IPS-NIHi11 (cell line): ENCODE measurements at places on chromosomes 2 and 18.

- DNase-seq: no peak
These were observed 67.3 kb downstream of the GLI2 start for GRCh38 chr2:120802867-120803484.

DNA sequence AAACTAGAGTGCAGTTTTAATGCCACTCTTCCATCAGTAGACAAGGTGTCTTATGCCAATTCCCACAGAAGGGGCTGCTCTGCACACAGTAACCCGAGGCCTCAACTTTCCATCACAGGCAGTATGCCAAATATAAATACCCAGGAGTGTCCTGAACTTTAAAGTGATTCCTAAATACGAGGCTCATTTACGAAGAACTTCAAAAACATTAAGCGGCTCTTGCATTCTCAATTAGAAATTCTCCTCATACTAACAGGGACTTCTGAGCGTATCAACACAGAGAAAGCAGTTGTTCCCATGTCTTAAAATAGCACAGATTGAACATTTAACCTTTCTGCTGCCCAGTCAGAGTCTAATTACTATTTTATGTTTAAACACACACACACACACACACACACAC is 638.6 kb downstream of the ERBB4 start:
- no peak for DNase-seq

GRCh38 chr2:55451699-55452098 is 32.0 kb upstream of the CCDC88A start:
- DNase-seq: no peak

DNA sequence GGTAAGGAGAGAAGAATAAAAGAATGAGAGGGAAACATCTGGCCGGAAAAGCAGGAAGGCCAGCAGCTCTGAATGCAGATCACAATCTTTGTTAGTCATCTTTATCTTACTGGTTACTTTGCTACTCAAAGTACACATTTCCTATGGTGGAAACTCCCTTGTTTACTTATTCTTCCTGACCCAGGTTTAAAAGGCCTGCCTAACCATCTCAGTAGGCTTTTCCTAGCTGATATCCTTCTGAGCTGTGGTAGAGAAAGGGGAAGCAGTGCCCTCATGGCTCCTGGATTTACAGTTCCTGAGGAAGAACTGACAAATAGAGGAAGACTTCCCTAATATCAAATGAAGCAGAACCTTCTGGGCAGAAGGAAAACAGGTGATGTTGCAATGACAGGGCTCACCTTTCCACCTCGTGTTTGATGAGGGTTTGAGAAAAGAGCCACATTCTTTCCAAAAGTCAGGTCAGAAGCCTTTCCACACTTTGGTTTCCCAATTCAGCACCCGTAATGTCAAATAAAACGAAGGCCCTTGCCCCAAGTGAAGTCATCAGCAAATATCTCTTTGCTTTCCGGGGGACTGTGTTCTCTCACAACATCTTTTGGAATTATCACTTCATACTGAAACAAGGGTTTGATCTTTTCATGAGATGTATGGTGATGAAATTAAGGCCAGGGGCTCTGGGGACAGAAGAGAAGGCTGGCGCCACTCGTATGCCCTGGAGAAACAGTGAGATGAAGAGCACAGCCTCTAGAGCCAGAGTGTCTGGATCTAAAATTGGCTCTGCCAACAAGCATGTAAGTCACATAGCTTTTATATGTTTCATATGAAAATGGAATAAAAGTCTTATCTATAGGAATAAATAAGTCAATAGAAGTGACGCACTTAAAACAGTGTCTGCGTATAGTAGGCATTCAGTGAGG is 26.7 kb upstream of the APOB start:
- DNase-seq: no peak

DNA sequence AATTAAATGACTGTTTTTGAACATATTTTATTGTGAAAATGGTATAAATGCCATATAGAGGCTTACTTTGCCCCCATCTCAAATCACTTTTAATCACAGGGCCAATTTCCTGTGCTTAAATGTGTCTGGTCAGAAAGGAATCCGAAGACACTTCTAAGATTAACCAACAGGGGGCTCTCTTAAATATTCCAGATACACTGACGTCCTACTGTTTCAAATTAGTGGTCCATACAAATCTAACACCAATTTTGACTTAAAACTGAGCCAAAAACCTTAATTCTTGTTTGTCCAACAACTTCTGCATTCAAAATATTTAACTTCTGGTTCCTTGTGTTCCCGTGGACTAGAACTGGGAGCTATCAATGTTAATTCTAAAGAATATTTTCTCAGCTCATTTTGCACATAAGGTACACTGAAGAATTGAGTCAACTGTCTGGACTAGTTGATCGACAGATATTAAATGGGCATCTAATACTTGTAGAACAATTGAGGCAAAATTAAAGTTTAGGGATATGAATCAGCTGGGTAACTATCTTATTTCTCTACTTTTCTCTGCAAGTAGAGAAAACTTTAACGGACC is 557.5 kb downstream of the ARHGAP15 start:
- DNase-seq: peak; percentile 39

- DNase-seq: no peak
These were observed 104.2 kb upstream of the LYPD1 start for GRCh38 chr2:132774189-132774588.

GRCh38 chr2:75432761-75433361 is 127.9 kb downstream of the EVA1A start:
- DNase-seq: no peak

- peak; percentile 54 for DNase-seq
These were observed 11.4 kb downstream of the OSGEPL1 start for GRCh38 chr2:189751080-189751658.

- DNase-seq: no peak
These were observed 364.5 kb downstream of the PARD3B start for GRCh38 chr2:204909791-204910190.

GRCh38 chr2:95234286-95234785 is 27.0 kb downstream of the ZNF892 start:
- no peak for DNase-seq

- no peak for DNase-seq
These were observed 1995.2 kb upstream of the PIK3C3 start for GRCh38 chr18:39959839-39960238.

GRCh38 chr2:44347526-44347925 is 13.8 kb downstream of the PREPL start:
- no peak for DNase-seq

- no peak for DNase-seq
These were observed 1.7 kb downstream of the EMILIN1 start for GRCh38 chr2:27080140-27080469.

- DNase-seq: no peak
These were observed 386.6 kb downstream of the NRXN1 start for GRCh38 chr2:50645346-50645745.

DNA sequence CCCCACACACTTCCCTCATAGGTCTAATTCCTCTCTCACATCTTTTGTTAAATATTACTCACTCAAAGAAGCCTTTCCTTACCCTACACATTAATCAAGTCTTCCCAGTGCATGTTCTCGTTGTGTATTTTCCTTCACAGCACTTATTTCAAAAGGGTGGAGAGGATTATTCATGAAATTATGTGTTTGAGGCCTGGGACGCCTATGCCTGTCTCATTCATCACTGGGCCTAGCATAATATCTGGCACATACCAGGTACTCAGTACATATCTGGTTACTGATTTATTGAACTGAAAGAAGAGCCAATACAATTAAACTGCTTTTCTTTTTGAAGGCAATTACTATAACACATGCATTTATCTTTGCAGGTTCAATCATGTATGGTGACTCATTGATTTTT is 15.1 kb upstream of the MALL start:
- DNase-seq: no peak

GRCh38 chr2:202317080-202317857 is 51.7 kb downstream of the NOP58 start:
- DNase-seq: peak; percentile 42

- DNase-seq: no peak
These were observed 84.5 kb downstream of the AOX1 start for GRCh38 chr2:200670313-200670712.

GRCh38 chr2:100742277-100743254 is 77.4 kb upstream of the NPAS2 start:
- no peak for DNase-seq

- no peak for DNase-seq
These were observed 681.0 kb upstream of the LRRTM4 start for GRCh38 chr2:78202986-78203670.

- no peak for DNase-seq
These were observed 80.3 kb downstream of the FMNL2 start for GRCh38 chr2:152415231-152415642.

- DNase-seq: no peak
These were observed 150.2 kb upstream of the EPAS1 start for GRCh38 chr2:46146866-46147502.

DNA sequence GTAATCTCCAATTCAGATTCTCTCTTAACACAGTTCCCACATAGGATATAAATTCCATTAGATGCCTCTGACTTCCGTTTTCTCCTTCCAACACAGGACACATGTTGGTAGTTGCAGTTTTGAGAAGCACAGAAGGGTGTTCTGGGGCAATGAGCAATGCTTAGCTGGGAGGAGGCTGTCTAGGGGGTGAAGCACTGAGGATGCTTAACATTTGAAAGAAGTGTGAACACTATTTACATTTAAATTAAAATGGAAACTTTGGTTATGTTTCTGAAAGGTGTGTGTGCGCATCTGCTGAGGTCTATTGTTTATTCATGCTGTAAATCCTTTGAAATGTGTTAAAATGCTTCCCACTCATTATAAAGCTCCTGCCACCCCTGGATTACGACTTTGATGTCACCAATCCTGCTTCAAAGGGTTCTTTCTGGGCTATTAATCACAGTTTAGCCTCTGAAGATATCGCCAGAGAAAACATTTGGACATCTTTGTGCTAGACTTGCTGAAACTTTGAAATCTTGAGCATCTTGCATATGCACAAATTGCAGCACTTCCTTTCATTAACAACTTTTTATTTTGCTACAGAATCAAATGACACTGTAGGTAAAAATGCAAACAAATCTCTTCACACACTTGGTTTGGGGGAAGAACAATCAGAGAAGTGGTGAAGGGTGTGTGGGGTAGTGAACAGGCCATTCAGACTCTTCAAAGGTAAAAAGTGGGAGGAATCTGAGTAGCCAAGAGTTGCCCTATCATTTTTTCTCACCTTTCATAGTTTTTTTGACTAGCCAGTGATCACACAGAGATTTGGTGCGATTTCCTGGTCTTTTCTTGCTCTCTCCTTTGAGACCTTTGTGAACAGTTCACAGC is 258.4 kb downstream of the MYO3B start:
- peak; percentile 23 for DNase-seq

DNA sequence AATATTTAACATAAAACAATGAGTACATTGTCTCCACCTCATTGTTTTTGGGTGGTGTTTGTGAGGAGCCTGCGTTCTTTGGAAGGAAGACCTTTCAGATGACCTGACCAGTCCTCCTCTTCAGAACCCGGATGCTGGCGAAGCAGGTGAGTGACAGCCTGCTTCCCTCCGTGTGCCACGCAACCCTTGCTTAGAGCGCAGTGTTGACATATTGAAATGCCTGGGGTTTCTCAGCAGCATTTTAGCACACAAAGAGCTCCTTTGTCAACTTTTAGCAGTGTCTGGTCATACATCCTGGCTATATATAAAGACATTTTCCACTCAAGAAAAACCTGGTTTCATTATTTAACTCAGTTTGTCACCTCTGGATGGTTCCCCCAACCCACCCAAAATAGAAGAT is 335.7 kb upstream of the POU3F3 start:
- DNase-seq: no peak

DNA sequence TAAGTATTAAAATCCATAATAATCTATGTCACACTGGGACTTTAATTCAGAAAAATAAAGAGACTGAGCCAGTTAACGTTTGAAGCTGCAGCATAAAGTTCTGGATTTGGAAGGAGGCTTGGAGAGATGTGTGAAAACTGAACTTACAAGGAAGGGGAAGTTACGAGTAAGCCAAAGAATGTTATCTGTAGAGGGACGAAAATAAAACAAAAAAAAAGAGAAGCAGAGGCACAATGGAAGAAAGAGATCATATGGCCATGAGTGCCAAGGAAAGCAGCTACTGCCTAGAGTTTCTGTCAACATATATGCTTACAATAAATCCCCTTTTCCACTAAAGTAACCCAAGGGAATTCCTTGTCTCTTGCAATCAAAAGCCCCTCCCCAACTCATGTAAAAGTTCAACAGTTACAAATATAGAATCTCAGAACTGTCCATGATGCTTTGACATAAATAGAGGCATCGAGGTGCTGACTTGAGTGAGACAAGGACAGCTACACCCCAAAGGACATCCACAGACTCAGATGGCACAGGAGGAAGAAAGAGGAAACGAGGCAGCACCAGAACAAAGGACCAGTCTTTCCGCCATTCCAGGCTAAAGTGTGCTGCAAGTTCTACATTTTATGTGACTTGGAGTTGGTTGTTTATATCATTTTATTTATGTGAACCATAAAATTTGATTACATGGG is 16.1 kb upstream of the ARL5A start:
- DNase-seq: no peak

DNA sequence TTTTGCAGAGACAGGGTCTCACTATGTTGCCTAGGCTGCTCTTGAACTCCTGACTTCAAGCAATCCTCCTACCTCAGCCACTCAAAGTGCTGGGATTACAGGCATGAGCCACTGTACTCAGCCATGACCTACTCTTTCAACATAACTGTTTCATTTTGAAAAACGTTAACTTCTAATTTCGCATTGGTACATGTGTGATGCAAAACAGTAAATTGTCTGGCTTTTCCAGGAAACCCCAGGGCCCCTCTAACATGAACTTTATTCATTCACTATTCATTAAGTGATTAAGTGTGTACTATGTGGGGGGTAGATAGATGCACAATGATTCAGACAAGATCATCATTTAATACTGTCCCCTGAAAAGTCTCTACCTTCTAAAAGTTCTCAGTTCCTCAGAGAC is 364.9 kb downstream of the SS18 start:
- DNase-seq: no peak

GRCh38 chr2:136210822-136211221 is 92.9 kb upstream of the CXCR4 start:
- no peak for DNase-seq
